ENCODE measurements at places on chromosomes 11 and 22.

DNA sequence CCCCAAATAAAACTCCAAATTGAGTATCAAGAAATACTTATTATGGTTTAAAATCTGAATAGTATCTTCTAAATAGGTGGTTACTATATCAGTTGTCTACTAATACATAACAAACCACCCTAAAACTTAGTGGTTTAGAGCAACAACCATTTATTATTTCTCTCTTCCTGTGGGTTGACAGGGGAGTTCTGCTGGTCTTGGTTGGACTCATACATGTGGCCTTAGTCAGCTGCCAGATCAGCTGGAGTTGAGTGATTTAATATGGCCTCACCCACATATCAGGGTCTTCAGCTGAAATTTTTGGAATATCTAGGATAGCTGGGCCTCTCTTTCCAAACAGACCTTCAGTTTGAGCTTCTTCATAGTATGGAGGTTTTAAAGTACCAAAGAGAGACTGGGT, 34.5 kb downstream of the C11orf65 start:
- DNase-seq: no peak

- DNase-seq: no peak
These were observed 7.6 kb downstream of the VPS37C start for GRCh38 chr11:61153593-61154095.

DNA sequence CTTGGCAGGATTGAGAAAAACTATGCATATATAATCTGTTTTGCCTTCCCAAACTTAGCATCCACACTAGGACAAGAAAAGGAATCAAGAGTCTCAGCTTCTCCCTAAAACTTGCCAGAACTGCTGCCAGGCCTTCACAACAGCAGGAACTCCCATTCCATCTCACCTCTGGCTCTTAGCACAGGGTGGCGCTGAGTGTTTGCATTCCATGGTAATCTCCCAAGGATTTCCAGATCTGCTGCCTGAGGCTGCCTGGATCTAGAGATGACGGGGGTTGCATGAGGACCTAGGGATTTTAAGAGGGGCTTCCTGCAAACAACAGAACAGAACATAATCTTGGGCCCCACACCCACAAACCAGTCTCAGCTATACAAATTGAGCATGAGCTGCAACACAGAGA, 87.1 kb upstream of the OPCML start:
- no peak for DNase-seq

GRCh38 chr11:106848526-106848925, 169.8 kb downstream of the GUCY1A2 start:
- DNase-seq: peak; percentile 31

- DNase-seq: no peak
These were observed 38.6 kb downstream of the IGF2 start for GRCh38 chr11:2100361-2101170.

DNA sequence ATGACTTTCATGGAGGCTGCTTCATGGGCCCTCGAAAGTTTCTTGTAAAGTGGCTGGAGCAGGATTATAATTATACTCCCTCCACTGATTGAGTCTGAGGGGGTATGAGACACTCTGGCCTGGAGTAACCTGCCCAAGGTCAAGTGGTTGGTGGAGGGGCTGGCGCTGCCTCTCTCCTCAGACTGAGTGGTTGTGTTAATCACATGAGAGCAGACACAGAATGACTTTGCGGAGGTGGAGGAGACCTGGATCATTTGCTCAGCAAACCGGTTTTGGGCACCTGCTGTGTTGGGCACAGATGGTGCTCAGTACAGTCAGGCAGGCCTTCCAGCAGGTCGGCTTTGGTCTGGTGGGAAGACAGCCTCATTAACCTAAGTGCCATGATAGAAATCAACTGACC, 11.8 kb downstream of the BCR start:
- peak; percentile 54 for DNase-seq

DNA sequence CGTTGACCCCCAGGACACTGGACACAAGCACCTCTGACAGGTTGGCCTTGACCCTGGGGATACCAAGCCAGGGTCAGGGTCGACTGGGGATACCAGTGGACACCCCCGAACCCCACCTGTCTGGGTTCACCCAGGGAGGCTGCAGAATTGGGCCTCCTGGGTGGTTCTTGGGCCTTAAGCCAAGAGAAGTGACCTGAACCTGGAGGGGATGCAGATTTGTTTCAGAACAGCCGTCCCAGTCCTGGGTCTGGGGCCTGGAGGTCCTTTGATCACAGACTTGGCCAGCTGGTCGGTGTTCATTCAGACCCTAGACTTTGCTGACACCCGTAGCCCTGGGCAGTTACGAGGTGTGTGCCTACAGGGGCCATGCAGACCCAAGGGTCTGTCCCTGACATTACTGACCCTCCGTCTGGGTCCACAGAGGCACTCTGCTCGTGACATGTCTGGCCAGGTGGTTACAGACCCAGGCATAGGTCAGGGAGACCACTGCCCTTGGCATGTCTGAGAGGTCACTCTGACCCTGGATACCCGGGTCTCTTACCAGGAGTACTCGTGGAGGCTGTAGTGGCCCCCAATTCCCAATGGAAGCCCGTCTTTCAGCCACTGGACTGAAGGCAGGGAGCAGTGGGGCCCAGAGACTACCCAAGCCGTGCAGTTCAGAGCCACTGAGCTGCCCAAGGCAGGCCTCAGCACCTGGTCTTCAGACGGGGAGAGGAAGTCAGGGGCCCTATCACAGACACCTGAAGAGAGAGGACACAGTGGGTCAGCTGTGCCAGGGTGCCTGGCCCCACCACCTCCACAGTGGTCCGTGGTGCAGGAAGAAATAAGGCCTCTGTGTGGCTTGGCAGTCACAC, 6.4 kb downstream of the SIGIRR start:
- DNase-seq: no peak

DNA sequence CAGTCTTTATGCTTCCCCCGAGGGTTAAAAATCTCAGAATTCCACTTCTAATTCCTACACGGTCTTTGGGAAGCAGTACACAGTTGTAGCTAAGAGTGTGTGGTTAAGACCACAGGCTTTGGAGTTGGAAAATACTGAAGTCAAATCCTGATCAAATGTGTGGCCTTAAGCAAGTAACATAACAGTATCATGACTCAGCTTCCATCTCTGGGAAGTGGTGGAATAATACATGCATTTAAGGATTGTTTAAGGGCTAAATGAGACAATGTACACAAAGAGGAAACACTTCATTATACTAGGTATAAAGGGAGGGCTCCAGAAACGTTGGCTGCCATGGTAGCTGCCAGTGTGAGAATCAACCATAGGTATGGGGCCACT, 71.5 kb downstream of the FAT3 start:
- no peak for DNase-seq

GRCh38 chr22:37924386-37925065, 18.4 kb downstream of the MICALL1 start:
- no peak for DNase-seq

DNA sequence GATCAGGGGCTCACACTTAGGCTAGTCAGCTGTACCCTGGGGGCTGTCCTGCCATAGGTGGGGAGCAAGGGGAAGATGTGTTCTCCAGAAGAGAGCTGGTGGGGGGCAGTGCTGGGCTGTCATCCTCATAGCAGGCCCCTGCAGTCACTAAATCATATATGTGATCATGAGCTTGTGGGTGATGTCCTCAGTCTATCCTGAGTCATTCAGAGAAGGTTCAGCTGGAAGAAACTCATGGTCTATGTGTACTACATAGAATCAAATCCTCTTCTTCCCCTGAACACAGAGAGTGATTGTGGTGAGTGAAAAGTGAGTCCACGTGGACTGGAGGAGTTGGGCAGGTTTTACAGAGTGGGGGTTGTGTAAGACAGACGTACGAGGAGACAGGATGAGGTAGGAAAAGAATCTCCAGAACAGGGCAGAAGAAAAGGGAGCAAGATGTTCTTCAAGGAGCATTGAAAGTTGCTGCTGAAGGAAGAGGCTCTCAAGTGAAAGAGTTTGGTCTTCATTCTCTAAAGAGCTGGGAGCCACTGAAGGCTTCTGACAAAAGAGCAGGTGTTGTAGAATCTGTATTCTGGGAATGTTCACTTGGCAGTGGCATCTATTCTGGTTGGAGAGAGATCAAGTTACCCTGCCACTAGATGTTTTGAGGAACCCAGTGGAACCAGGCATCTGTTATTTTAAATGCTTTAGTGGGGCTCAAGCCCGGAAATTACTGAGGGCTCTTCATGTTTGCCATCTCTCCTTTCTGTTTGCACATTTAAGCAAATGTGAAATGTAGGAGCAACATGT, 68.9 kb downstream of the C22orf31 start:
- no peak for DNase-seq

DNA sequence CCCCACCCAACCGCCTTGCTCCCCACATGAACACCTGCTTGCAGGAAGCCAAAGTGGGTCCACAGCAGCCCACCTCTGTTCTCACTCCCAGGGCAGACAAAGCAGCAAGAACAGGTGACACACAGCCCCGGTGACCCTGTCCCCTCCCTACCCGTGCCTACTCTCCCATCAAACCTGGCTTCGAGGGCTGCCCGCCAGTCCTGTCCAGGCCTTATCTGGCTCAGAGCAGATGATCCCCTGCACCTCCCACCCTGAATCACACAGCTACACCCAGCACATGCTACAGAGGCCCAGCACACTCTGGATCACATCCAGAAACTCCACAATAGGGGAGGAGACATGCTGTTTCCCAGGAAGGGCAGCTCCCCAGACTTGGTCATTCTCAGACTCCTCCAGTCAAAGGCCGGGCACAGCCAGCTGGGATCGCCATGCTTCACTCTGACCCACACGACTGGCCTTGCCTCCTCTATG, 6.2 kb upstream of the RGL4 start:
- DNase-seq: no peak

GRCh38 chr22:26053737-26054316, 115.4 kb upstream of the SEZ6L start:
- DNase-seq: no peak

DNA sequence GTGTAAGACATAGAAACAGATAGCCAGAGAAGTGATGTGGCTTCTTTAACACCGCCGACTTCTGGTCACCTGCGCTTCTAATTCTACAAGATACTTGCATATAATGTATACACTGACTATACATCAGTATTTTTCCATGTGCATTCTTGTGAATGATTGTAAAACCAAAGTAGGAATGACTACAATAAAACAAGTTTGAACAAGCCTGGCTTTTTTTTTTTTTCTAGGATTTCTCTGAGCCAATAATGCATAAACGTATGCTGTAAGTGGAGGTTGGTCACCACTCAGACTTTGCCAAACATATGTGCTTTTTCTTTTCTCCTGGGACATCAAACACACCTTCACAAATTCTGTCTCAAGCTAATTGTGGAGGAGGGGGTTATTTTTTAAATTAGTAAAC, 237.8 kb upstream of the KIRREL3 start:
- DNase-seq: no peak

- no peak for DNase-seq
These were observed 141.6 kb downstream of the TRPC6 start for GRCh38 chr11:101442171-101442570.

DNA sequence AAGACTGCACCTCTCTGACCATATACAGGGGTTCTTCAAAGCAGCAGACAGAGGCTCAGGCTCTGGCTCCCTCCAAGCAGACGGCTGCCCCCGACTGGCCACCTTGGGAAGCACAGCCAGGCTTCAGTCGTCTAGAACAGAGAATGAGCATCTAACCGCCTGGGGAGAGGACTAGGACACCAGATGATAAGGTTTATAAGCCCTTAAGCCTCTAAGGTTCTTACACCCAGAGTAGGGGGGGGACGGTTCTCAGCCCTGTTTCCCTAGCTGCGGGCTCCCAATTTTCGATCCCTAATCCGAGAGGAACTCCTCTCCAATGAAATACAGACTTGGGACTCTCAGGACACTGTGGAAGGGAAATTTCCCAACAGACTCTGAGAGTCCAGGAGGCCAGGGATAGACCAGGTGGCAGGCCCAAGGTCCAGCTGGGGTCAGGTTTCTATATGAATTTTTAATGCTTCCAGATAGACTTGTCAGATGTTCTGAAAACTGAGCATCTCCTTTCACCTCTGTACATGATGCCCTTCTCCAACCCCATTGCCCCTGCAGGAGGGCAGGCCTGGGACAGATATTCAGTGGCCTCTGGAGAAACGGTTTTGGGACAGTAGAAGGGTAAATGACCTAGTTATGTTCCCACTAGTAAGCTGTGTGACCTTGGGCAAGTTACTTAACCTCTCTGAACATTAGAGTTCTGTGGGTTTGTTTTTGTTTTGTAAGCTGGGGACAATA, 20.2 kb downstream of the RTN4RL2 start:
- no peak for DNase-seq

DNA sequence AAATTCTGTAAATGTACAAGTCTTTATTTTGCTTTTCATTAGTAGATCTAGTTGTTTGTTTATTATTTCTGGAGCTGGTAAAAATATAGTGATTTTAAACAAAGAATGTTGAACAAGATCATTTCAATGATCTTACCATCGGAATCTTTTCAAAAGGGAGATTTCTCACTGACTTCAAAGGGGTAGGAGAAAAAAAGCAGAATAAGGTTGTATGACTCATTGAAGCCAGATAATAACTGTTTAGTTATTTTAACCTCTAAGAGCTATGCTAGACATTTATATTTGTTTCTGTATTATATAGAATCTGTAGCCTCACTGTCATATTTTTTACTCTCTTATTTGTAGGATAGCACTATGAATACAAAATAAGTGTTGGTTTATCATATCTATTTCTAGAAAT, 8.1 kb upstream of the PDE3B start:
- DNase-seq: no peak

GRCh38 chr11:110989428-110990133, 255.9 kb upstream of the POU2AF2 start:
- DNase-seq: no peak

GRCh38 chr11:134501406-134502152, 89.5 kb upstream of the B3GAT1 start:
- no peak for DNase-seq

DNA sequence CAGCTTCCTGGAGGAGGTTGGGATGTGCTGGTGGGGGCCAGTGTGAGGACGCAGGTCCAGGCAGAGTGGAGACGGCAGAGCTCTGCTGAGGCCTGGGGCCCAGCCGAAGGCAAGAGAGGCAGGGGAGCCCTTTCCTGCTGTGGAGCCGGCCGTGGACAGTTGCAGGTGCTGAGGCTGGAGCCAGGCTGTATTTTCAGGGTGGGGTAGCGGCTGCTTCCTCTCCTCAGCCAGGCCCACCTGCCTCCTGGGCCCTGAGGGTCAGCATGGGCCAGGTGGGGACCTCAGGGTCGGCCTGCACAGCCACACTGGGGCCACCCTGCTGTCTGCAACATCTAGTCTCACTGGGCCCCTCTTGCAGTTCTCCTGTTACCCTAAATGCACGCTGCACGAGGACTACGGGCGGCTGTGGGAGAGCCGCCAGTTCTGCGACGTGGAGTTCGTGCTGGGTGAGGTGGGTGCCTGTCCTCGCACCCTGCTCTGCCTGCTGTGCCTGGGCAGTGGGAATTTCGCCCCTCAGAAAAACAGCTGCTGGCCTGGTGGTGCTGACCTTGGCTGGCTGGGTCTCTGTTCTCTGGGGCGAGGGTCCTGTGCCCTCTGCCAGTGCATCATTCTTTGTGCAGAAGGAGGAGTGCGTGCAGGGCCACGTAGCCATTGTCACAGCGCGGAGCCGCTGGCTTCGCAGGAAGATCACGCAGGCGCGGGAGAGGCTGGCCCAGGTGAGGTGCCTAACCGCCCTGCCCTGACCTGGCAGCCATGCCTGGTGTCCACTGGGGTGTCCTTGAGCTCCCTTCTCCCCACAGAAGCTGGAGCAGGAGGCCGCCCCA, 8.4 kb downstream of the THAP7 start:
- no peak for DNase-seq

Measured in right lung (tissue), 10 donors.